ENCODE measurements at places on chromosomes 3 and 15.

GRCh38 chr3:70003119-70003518 is 3.6 kb downstream of the SAMMSON start:
- no peak for DNase-seq

DNA sequence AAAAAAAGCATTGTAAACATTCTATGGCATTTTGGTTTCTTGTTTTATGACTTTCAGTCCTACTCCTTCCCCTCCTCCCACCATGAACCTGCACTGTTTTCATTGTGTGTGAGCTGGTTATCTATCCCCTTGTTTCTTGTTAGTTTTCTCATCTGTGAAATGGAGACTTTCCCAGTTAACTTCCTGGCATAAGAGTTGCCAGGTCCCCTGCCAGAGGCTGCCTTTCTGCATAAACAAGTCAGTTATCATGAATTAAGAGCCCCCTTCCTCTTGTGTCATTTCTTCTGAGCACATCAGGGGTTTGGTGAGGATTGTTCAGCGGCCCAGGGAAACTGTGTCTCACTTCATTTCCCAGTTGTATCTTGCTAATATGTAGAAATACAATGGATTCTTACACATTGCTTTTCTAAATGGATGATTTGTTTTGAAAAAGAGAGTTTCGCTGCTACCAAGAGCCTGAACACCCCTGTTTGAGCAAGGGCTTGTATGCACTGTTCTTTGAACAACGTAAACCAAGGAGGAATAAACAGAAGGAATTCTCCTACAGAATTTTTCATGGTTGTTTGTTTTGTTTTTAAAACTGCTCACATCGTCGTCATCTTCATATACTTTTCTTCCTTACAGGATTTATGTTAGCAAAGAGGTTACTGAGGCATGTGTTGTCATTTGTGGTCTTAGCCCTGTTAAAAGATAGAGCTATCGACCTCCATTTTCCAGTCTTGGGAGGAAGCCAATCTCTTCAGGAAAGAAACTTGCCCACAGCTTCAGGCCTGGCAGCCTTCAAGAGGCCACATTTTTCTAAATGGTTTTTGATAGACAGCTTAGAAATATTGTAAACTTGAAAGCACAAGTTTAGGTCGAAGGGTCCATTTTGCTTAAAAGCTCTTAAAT is 144.6 kb upstream of the IL12A start:
- no peak for DNase-seq

GRCh38 chr15:44029003-44029402 is 166.1 kb downstream of the FRMD5 start:
- no peak for DNase-seq

- no peak for DNase-seq
Observed at GRCh38 chr3:133540896-133541674, 32.4 kb upstream of the CDV3 start.

DNA sequence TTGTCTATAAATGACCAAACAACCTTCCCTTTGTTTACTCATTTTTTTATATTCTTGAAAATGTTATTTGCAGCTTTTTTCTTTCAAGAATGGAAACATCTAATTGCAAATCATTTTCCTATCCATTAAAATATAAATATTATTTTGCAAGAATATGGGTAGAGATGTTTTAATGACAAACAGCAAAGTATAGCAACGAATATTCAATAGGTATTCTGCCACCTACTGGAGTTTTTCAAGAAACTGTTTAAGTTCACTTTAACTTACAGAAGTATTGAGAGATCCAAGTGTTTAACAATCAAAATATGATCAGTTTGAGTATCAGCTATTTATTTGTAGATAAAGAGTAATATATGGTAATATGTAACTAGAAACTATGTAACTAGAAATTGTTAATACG is 6.9 kb upstream of the EOGT start:
- no peak for DNase-seq

DNA sequence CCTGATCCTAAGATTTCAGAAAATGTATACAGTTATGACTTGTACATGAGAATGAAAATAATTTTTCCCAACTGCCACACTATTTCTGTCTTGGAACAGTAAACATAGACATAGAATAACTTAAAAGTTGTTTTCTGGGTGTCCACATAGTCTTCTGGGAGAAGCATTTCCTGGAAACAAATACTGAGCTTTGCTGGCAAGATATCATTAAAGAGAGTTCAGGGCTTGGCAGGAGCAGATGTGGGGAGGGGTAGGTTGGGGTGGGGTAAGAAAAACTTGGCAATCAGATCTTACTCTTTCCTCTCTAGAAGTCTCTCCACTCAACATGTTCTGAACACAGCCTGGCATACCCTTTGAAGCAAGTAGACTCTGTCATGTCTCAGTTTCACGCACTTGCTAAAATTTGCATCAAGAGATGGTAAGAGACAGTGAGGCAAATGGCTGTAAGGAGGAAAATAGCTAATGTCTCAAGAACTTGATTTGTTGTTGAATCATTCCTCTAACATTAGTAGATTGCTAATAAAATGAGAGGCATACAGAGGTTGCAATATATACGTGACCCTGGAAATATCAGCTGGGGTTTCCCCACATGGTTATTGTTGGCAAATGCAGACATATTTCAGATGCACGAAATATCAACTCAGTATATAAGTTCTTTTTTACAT is 27.3 kb upstream of the ABI3BP start:
- DNase-seq: no peak

GRCh38 chr3:124684459-124684858 is 45.8 kb upstream of the UMPS start:
- no peak for DNase-seq

- no peak for DNase-seq
Observed at GRCh38 chr15:28107111-28107903, 8.2 kb upstream of the OCA2 start.

GRCh38 chr15:47975427-47975826 is 145.4 kb upstream of the SLC24A5 start:
- peak; percentile 1 for DNase-seq

GRCh38 chr3:142027300-142027699 is 122.0 kb downstream of the TFDP2 start:
- DNase-seq: no peak

- no peak for DNase-seq
Observed at GRCh38 chr3:16439163-16439847, 74.2 kb downstream of the RFTN1 start.

DNA sequence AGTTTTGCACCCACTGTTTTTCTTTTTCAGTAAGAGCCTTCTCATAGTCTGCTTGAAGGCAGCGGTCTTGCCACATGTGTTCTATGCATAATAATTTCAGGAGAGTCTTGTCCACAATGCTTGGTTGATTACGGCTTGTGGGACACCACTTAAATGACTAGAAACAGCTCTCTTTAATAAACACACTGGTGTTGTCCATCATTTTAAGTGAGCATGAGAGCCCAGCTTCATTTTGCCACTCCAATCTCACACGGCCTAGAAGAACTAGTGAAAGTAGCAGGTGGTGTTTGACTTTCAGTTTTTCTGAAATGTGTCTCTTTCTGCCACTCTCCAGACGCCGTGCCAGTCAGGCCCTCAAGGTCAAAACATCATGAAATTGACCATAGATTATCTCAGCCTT is 292.1 kb downstream of the LPP start:
- DNase-seq: peak; percentile 84

- DNase-seq: no peak
Observed at GRCh38 chr3:154759966-154760365, 320.2 kb upstream of the MME start.

DNA sequence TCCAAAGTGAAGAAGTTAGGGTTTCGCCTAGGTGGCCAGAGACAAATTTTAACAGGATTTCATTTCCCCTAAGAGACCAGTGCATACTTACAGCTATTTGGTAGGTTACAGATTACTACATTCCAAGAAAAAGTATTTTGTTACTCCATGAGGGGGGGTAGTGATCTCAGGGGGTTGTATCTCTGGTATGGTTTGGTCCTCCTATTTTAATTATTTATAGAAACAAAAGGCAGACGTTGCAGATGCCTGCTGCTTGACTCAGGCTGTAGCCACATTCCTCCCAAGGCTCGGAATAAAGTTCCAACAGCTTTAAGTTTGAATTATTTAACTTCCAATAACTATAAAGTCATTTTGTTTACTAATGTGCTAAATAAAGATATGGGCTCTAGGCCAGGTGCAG is 1.3 kb upstream of the TRIM59 start:
- no peak for DNase-seq

GRCh38 chr15:74302821-74303359 is 64.6 kb downstream of the CYP11A1 start:
- no peak for DNase-seq

GRCh38 chr3:73284472-73284871 is 223.0 kb downstream of the EBLN2 start:
- DNase-seq: no peak

GRCh38 chr3:17259685-17260084 is 374.9 kb downstream of the PLCL2 start:
- DNase-seq: no peak

- no peak for DNase-seq
Observed at GRCh38 chr3:127745656-127746399, 73.1 kb downstream of the ABTB1 start.

GRCh38 chr3:168081171-168081771 is 14.5 kb downstream of the GOLIM4 start:
- DNase-seq: no peak

DNA sequence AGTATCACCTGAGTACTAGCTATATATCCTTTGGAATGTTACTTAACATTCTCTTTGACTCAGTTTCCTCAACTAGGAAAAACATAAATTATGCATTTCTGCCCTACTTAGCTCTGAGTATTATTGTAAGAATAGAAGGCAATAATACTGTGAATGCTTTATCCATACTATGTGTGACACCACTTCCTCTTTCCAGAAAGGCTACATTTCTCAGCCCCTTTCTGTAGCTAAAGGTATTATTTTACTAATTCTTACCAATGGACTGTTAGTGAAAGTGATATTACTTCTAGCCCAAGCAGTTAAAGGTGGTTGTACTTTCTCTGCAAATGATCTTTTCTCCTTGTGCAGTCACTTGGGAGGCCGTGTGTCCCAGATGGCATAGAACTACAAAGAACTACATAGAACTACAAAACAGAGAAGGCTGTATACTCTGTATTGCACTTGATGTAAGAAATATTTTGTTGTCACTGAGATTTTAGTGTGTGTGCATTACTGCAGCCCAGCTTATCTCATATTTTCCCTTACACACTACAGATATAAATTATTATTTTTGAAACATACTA is 35.1 kb downstream of the MYH15 start:
- no peak for DNase-seq

DNA sequence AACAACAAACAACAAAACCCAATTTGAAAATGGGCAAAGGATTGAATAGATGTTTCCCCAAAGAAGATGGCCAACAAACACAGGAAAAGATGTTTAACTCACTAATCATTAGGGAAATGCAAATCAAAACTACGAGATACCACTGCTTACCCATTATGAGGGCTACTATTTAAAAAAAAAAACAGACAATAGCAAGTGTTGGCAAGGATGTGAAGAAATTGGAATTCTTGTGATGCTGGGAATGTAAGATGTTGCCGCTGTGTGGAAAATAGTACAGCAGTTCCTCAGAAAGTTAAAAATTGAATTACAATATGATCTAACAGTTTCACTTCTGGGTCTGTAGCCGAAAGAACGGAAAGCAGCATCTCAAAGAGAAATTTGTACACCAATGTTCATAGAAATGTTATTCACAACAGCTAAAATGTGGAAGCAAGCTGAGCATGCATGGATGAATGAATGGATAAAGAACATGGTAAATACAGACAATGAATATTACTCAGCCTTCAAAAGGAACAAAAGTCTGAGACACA is 121.9 kb downstream of the CHSY1 start:
- no peak for DNase-seq

- no peak for DNase-seq
Observed at GRCh38 chr3:131925571-131925970, 109.2 kb downstream of the CPNE4 start.

DNA sequence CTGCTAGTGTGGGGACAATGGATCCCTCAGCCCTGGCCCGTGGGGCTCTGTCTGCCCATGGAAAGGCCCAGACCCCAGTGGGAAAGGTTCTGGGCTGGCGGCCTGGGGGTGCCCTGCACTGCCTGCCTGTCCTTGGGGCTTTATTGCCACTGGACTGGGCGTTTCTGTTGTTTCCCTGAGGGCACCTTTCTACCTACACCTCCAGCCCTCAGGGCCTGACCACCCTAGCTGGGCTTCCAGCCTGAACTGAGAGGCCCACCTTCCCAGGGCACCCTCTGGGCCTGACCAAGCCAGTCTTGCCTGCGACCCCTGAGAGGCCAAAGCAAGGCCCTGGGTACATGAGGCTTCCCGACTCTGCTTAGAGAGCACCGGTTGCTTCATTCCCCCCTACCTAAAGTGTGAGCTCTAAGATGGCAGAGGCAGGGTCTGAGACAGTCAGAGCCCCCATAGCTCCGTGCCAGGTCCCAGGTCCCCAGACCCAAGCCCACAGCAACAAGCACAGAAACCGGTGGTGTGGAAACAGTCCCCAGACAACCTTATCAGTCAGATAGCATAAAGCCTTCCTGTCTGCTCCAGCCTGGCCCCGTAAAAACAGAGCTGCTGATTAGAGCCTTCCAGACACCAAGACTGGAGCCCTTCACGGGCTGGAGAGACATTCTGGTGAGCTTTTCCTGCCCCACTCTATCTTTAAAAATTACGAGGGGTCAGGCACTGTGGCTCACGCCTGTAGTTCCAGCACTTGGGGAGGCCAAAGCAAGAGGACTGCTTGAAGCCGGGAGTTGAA is 102.8 kb downstream of the CHSY1 start:
- DNase-seq: no peak

GRCh38 chr15:76863693-76864092 is 41.4 kb downstream of the SCAPER start:
- no peak for DNase-seq

DNA sequence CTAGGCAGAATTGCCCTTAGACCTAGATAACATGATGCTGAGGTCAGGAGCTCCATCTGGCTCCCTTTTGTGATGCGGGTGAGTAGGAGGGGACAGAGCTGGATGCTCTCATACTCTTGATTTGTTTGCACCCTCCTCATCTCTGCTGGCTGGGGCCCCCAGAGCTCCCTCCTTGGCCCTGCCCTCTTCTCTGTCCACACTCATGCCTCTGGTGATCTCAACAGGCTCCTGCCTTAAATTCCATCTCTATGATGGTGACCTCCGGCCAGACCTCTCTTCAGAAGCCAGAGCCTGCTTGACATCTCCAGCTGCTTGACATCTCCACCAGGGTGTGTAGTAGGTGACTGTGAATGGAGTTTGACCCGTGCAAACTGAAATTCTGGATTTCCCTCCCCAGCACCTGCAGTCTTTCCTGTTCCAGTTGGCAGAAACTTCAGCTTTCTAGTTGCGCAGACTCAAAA is 4.3 kb upstream of the FGD5 start:
- DNase-seq: no peak

GRCh38 chr3:81045976-81046375 is 715.5 kb downstream of the GBE1 start:
- DNase-seq: no peak

GRCh38 chr3:12869035-12869621 is 27.8 kb upstream of the RPL32 start:
- no peak for DNase-seq

- DNase-seq: peak; percentile 34
Observed at GRCh38 chr15:64894395-64895056, 17.2 kb upstream of the ANKDD1A start.
